ENCODE measurements at places on chromosomes 1 and 21. TPM values are rescaled to one million over a fixed set of nuclear protein-coding genes. Genes with fewer than 3 reads are reported as not detected.

DNA sequence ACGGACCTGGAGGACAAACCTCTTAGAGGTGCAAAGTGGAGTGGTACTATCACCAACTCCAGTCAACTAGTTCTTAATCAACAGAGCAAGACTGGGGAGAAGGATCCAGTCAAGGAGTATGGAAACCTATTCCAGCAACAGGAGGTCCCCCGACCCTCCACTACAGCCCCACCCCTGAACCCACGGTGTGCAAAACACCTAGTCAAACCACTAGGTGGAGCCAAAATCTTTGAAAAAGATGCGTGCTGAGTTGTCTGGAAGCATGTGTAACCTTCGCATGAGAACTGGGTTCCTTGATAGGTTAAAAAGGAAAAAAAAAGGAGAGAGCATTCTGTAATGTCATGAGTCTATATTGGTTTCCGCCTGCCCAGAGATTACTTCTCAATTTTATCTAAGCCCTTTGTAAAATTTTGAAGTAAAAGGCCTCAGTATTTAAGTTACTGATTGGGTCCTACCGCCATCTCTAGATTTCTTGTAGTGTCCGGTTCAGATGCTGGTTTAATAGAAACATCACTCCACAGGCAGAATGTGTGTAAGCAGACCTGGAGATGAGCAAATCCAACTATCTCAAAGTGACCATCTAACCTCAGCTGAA lies 81.9 kb upstream of the HAO2 start:
- no peak for DNase-seq

GRCh38 chr1:170893655-170894297 lies 41.6 kb upstream of the MROH9 start:
- no peak for DNase-seq

DNA sequence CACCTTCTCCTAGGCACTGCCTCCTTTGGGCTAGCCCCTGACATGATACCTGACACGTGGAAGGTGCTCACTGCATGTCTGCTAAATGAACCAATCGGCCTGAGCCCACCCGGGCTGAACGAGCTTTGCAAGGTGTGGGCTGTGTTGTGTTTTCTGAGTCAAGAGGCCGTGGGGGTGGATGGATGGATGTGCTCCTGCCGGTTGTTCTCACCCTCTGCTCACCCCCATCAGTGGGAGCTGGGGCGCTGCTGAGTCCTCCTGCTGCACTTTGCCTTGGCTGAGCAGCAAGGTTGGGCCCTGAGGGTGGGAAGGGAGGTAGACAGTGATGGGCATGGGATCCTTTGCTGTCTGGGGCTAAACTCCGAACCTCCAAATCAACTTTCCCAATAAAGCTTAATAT lies 6.7 kb upstream of the CACNA1E start:
- no peak for DNase-seq

GRCh38 chr1:184062640-184063286 lies 11.2 kb downstream of the TSEN15 start:
- DNase-seq, result no peak

Gene CHIA
- total RNA-seq, result not detected

Gene OR2T29
- not detected for total RNA-seq
